ENCODE measurements at places on chromosomes 1 and 21.

DNA sequence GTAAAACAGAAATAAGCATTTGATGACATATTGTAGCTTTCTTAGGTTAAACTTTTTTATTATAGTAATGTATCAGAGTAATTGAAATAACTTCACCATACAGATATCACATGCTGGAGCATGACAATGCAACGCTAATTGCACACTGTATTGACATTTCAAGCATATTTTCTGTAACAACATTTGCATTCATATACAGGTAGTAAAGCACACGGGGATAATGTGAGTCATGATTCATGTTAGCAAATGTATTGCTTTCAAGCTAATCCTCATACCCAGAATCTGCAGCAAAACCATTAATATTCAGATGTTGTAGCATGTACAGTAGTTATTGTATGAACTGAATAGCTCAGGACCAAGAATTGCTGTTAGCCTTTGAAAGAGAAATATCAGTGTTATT lies 133.9 kb downstream of the TTLL7 start:
- DNase-seq = no peak

GRCh38 chr1:17356387-17357026 lies 15.5 kb upstream of the PADI6 start:
- DNase-seq = no peak

- peak; percentile 61 for DNase-seq
Measured at GRCh38 chr1:21914880-21915640, 22.1 kb downstream of the HSPG2 start.

- no peak for DNase-seq
Measured at GRCh38 chr1:173202424-173203145, 4.5 kb downstream of the TNFSF4 start.

- DNase-seq = no peak
Measured at GRCh38 chr1:34850382-34850781, 9.2 kb downstream of the SMIM12 start.

- no peak for DNase-seq
Measured at GRCh38 chr1:150841626-150842025, 33.6 kb upstream of the CTSK start.

GRCh38 chr21:42499444-42500112 lies 3.6 kb upstream of the RSPH1 start:
- DNase-seq = no peak

DNA sequence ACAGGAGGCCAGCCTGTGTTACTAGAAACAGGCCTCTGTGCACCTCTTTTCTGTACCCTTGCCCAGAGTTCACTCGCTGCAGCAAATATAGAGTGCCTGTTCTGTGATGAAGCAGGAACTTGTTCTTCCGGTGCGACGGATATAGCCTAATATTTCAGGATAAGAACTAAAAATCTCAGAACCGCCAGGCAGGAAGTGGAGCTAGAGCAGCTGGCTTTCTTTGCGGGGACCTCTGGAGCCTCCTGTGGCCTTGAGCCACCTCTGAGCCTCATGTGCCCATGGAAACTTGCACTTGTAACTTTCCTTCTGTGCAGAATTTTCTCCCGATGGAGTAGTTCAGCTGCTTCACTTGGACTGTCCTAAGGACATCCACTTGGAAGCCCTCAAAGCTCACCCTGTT lies 44.5 kb upstream of the VAMP3 start:
- no peak for DNase-seq

DNA sequence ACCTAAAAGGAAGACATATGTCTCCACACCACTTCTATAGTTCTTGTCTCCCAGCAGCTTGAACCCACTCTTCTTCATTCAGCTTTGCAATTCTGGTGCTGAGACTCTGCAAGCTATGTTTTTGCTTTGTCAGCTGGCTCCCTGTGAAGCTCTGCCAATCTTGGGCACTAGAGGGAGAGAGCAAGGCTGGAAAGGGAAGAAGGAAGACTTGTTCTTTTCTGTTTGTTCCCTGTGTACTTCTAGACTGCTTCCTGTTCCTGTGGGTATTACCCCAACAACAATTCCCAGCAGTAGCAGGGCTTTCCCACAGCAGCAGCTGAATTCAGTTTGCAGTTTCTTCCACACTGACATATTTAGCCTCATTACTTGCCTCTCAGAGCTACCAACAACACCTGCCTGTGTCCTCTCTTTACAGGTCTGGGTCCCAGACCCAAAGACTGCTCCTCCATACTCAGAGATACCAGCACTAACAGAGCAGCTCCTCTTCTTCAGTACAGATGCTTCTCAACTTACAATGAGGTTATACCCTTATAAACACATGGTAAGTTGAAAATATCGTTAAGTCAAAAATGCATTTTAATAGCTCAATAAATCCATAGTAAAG lies 275.2 kb upstream of the NEGR1 start:
- no peak for DNase-seq

DNA sequence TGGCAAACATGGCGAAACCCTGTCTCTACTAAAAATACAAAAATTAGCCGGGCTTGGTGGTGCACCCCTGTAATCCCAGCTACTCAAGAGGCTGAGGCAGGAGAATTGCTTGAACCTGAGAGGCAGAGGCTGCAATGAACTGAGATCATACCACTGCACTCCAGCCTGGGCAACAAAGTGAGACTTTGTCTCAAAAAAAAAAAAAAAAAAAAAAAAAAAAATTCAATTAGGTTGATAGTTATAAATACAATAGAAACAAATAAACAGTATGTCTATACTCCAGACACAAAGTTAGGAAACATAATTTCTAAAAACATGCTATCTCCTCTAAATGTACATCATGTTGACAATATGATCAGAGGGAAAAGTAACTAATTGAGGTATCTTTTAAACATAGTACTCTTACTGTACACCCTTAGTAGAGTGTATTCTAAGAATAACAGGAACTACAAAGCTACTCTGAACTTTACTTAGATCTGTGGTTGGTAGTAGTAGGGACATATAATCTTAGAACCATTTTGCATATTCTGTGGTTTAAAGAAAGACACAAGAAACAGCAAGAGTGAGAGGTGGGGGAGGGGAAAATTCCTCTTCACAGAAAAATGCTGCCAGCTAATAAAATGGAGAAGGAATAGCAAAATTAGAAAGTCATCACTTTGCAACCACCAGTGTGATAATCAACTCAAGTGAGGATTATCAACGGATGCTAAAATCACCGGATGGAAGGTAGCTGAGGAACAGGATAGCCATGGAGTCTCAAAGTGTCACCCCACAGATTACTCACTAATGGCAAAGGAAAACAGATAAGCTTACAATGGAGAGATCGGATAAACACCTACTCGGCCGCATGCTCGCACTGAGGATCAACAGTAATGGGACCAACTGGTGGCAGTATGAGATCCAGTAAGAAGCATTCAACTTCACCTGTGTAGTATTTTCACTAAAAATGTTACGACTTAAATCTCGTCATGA lies 35.0 kb downstream of the MTOR start:
- no peak for DNase-seq

- peak; percentile 31 for DNase-seq
Measured at GRCh38 chr1:23980728-23981070, 572 bp upstream of the SRSF10 start.
